ENCODE measurements at places on chromosomes 16 and 17. TPM values are rescaled to one million over a fixed set of nuclear protein-coding genes. Genes with fewer than 3 reads are reported as not detected.

TBC1D3I gene
- not detected for polyA plus RNA-seq

TNFRSF17 gene
- polyA plus RNA-seq, result 0.15 TPM

RAB37 gene
- 5.3 TPM for polyA plus RNA-seq

CDRT15 gene
- 0.39 TPM for polyA plus RNA-seq

LRRC36 gene
- polyA plus RNA-seq, result 4.6 TPM

KRTAP4-6 gene
- polyA plus RNA-seq, result not detected

ZC3H18 gene
- polyA plus RNA-seq, result 35.8 TPM

DNAI2 gene
- polyA plus RNA-seq, result 0.15 TPM

DPEP3 gene
- polyA plus RNA-seq, result 0.14 TPM

PYY gene
- polyA plus RNA-seq, result 0.25 TPM

AOC3 gene
- polyA plus RNA-seq, result 5.3 TPM

HYDIN gene
- polyA plus RNA-seq, result 10.8 TPM

CLDN7 gene
- 41.1 TPM for polyA plus RNA-seq

PLD2 gene
- polyA plus RNA-seq, result 34.3 TPM

BHLHA9 gene
- not detected for polyA plus RNA-seq

KCNJ2 gene
- 3.1 TPM for polyA plus RNA-seq

CMTM2 gene
- 0.52 TPM for polyA plus RNA-seq

KRTAP1-1 gene
- not detected for polyA plus RNA-seq

MAP2K4 gene
- polyA plus RNA-seq, result 39.2 TPM

PLA2G10 gene
- polyA plus RNA-seq, result 0.77 TPM

Measured in renal cortex interstitium (tissue), 15 donors.